ENCODE measurements at places on chromosomes 1 and 21.

GRCh38 chr1:46246548-46247435 is 771 bp upstream of the RAD54L start:
- peak; percentile 84 for DNase-seq

DNA sequence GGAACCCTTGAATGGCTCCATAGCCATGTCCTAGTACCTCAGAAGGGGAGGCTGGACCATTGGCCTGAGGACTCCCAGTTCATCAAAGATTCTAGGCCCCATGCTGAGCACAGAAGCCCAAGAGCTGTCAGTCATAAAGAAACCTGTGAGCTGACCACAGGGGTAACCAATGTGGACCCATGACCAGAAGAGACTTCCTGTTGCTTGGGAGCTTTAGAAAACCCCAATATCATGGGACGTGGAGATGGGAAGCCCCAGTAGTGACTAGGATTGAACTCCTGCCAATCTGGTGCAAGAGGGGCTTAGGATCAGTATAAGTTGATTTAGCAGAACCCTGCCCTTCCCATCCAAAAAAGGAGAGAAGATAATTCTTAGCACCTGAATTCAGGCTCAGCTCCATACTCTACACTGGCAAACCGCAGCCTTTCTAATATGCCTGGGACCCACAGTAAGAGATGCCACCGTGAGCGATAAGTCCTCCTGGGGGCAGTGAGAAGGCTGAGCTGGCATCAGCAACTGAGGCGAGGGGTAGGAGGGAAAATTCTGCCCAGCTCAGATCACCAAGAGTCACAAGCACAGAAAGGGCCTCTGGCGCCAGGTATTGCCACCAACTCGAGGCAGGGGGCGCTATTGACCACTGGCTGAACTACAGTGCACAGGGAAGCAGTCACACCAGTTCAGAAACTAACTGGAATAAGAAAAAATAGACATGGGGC is 108.9 kb downstream of the CAPN8 start:
- peak; percentile 70 for DNase-seq

GRCh38 chr21:25402134-25402961 is 204.9 kb downstream of the MRPL39 start:
- DNase-seq, result no peak

DNA sequence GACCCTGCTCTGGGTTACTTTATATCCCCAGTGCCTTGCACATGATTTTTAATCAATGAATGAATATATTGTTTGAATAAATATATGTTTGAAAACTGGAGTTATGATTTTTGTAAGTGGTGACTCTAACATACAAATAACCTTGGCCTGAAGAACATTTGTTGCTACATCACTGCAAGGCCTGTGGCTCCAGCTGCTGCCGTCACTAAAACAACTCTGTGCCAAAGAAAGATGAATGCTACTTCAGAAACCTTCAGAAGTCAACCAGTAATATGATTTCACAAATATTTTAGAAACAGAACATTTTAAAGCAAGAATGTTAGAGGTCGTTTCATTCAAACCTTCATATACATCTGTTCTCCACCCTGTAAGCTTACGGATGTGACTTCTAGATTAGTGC is 60.6 kb upstream of the SEC16B start:
- DNase-seq, result no peak

DNA sequence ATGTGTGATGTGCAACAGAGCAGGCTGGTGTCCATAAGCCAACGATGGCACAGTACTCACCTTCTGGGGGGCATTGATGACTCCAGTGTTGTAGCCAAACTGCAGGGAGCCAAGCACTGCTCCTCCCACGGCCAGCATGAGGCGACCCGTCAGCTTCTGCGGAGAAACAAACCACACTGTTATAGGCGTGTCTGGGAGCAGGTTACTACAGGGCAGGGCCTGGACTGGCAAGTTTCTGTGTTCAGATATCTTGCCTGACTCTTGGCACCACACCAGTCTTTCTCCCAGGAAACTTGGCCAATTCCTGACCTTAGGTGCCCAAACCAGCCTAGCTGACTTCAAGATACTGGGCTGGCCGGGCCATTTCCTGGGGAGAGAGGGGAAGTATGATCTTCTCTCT is 15.5 kb downstream of the SLC2A1 start:
- DNase-seq, result no peak

GRCh38 chr1:156464825-156465452 is 35.6 kb downstream of the MEF2D start:
- DNase-seq, result no peak

- DNase-seq, result peak; percentile 88
These were observed 41.0 kb upstream of the COL18A1 start for GRCh38 chr21:45363921-45364467.

DNA sequence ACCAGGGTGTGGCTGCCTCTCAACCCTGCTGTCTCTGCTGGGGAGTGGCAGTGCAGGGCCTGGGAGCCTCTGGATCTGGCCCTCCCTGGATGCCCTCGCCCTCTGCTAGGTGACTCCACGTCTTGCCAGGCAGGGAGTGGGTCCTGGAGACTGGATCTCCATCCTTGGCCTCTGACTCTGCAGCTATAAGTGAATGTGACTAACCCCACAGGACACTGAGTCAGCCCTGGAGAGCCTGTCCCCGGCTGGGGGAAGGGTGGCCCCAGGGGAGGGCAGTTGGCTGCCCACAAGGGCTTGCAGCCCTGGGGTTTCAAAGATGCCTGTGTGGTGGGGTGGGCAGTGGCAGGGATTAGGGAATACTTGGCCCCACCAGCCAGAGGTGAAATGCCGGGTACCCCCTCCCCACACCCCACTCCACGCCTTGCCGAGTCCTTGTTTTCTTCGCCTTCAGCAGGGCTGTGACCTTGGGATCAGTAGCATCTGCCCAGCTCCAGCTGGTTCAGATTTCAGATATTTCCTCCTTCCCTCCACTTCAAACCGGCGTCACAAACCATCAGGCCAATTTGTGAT is 1.9 kb upstream of the MYBPH start:
- DNase-seq, result peak; percentile 81

- DNase-seq, result peak; percentile 46
These were observed 32.5 kb downstream of the LRRC3 start for GRCh38 chr21:44487831-44488230.

- peak; percentile 70 for DNase-seq
These were observed 150.1 kb upstream of the FGGY start for GRCh38 chr1:59146651-59147358.

- DNase-seq, result no peak
These were observed 4.9 kb upstream of the ZNF644 start for GRCh38 chr1:91026777-91027176.

DNA sequence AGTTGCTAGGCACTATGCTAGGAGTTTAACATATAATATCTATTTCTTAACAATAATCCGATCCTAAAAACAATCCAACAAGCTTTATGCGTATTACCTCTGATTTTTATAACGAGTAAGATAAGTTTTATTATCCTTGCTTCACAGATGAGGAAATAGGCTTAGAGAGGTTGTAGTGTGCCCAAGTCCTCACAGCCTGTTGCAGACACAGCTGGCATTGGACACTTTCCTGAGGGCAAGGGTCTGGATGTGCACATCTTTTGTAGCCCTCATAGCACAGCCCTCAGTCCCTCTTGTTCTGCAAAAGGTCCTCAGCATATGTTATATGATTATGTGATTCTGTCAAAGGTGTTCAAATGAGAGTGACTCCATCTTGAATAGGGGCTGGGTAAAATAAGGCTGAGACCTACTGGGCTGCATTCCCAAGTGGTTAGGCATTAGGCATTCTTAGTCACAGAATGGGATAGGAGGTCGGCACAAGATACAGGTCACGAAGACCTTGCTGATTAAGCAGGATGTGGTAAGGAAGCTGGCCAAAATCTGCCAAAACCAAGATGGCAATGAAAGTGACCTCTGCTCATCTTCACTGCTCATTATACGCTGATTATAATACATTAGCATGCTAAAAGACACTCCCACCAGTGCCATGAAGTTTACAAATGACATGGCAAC is 75.7 kb upstream of the F3 start:
- no peak for DNase-seq

Data from suppressor macrophage treated with lipopolysaccharide for 1 hour (primary cell).